ENCODE measurements at places on chromosomes 3 and 15. TPM values are rescaled to one million over a fixed set of nuclear protein-coding genes. Genes with fewer than 3 reads are reported as not detected.

DNA sequence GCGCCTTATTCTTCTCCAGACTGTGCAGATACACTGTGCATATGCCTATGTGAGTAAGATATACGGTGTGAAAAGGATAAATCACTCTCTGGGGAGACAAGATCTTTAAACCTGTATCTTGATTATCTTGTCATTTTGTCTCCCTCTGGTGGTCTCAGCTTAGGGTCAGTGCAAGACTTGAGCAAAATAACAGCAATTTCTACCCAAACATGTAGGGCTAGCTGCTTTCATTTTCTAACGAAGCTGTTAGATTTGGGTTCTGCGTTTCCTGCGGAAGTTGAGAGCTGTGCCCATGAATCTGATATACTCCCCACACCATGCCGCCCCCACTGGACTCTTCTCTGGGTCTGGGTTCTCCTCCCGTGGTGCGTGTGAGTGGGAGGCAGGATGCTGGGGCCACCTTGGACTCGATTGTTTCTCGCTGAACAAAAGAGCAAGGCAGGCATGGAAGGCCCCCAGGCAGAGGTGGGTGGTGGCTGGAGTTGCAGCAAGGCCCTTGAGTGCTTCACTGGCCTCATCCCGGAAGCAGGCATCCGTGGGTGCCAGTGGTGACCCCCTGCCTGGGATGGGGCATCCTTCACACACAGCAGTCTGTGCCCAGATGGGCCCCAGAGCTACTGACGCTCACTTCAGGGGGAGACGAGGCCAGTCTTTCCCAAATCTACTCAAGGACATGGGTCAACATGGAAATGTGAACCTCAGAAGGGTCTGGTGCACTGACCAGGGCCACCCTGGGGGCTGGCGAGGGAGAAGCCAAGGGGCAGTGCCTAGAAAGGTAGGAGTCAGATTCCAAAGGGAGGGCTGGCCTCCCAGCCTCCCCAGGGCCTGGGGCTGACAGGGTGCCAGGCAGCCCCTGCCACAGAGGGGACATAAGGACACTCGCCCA lies 179.6 kb downstream of the NSMCE3 start:
- DNase-seq: peak; percentile 54

DNA sequence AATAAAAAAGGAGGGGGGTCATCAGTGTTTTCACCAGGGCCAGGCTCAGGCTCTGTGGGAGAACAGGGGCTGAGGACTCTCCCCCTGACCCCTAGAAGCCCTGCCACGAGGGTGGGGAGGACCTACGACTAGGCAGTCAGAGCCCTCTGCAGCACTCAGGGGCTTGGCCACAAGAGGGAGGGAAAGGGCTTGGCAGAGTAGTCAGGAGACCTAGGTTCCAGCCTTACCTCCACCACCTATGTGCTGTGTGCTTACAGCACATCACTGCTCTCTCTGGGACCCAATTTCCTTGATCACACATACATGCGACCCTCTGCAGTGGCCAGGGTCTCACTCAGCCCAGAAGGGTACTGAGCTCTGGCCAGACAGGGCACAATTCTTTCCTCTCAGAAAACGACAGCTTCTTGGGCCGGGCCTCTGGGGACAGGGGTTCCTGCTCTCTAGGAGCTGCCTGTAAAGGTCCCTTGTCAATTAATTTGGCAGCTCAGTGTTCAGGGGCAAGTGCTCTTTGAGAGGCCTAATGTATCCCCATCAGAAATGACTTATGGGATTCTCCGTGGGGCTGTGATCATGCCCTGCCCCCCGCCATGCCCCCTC lies 16.4 kb upstream of the SKIC8 start:
- no peak for DNase-seq

DNA sequence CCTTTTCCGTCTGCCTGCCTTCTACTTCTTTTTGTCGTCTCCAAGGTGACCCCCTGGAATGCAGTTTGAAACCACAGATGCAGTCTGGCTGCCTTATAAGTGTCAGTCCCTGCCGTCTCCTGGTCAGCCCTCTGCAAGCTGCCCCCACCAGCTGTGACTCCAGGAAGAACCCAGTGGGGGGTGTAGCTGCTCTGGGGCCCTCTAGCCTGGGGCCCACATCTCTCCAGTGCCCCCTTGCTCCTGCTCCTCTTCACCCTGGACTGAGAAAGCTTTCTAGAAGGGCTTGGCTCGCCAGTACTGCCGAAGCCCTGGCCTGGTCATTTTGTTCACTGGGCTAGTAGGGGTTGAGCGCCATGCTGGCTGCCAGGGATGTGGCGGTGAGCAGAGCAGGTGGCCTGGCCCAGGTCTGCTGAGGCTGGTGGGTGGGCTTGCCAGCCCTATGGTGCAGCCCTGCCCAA lies 21.3 kb downstream of the SYNM start:
- no peak for DNase-seq

GP9 gene
- polyA plus RNA-seq: 1.9 TPM

DNA sequence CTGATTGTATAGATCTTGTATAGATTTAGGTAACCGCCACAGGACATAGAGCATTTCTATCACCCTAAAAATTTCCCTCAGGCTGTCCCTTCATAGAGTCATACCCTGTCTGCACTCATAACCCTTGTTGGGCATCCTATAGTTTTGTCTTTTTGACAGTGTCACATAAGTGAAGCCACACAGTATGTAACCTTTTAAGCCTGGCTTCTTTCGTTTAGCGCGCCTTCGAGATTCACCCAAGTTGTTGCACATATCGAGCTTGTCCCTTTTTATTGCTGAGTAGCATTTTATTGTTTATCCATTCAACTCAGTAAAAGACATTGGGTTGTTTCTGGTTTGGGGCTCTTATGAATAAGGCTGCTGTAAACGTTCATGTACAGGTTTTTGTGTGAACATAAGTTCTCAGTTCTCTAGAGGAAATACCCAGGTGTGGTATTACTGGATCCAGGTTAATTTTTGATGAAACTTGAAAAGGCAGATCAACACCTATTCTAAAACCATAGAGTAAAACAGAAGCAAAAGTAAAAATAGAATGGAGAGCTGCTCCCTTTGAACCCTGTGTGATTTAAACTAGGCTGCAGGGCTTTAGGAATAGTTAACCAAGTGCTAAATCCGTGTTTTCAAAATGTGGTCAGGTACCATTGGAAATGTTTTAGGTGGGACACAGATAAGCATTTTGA lies 49.5 kb downstream of the CD86 start:
- no peak for DNase-seq

OR5K2 gene
- 0.17 TPM for polyA plus RNA-seq

GRCh38 chr15:28219116-28219515 lies 102.9 kb downstream of the HERC2 start:
- no peak for DNase-seq

DNA sequence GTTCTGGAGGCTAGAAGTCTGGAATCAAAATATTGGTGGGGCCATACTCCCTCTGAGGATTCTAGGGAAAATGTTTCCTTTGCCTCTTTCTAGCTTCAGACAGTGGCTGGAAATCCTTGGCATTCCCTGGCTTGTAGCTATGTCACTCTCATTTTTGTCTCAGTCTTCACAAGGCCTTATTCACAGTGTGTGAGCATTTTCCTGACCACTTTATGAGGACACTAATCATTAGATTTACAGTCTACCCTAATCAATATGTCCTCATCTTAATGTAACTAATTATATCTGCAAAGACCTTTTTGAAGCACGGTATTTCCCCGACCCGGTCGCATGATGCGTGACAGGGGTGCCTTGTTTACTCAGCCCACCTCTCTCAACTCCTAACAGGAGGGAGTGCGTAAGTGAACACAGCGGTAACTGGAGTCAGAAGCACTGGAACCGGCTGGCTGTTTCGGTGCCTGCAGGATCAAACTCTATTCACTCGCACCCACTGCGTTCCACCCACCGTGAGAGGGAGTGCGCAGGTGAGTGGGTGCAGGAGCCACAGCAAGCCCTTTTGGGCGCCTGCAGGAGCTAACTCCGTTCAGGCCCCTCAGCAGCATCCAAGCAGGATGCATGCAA lies 155.0 kb downstream of the EPHA3 start:
- DNase-seq: peak; percentile 54

DNA sequence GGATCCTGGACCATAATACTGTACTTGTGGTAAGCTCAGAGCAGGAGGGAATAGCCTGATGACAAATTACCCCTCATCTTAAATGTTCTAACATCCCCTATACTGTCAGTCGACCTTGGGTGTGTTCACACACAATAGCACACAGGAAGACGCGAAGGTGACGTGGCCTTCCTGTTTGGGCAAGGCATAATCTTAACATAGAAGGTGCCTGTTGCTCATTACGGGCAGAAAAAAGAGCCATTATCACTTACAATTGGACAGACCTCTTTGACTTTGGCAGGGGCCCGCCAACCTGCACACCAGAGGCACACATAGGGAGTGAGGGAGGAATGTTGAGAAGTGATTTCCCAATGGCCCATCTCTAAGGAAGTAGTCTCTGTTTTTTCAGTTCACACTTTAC lies 144.2 kb downstream of the ANO10 start:
- no peak for DNase-seq

CTXND1 gene
- polyA plus RNA-seq: 30.1 TPM

GRCh38 chr3:146493761-146494160 lies 24.4 kb upstream of the PLSCR2 start:
- DNase-seq: no peak

CLRN1 gene
- polyA plus RNA-seq: not detected

SCAMP2 gene
- polyA plus RNA-seq: 44.1 TPM

CCDC71 gene
- 24.1 TPM for polyA plus RNA-seq

GRCh38 chr15:51798281-51798680 lies 31.2 kb upstream of the TMOD3 start:
- no peak for DNase-seq

GRCh38 chr3:39150803-39151631 lies 2.4 kb downstream of the CSRNP1 start:
- peak; percentile 75 for DNase-seq

KLF15 gene
- 11.0 TPM for polyA plus RNA-seq

DNA sequence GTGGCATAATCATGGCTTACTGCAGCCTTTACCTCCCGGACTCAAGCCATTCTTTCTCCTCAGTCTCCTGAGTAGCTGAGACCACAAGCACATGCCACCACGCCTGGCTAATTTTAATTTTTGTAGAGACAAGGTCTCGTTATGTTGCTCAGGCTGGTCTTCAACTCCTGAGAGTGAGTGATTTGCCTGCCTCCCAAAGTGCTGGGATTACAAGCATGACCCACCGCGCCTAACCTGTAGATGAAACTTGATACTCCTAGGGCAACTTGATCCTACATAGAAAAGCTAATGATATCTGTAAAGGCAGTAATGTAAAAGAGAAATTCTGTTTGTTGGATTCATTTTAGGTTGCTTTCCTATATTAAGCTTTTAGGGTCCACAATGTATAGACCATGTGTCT lies 391.9 kb upstream of the THRB start:
- no peak for DNase-seq

- DNase-seq: no peak
Observed at GRCh38 chr3:122973893-122974615, 53.5 kb downstream of the SEMA5B start.

DNA sequence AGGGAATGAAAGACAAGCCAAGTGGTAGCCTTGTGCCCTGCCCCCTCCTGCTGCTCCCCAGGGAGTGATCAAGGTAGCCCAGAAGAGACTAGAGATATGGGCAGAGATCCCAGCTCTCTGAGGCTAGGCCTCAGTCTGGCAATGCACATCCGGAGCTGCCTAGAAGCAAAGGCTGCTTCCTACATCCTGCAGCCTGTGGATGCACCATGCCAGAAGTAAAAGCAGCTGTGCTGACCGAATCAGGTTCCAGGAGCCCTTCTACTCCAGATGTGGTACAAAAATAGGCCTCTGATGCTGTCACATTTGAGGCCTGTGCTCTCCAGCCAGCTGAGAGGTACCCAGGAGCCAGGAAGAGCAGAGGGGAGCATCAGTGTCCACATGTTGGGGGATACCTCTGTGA lies 16.0 kb downstream of the TRAIP start:
- no peak for DNase-seq

DNA sequence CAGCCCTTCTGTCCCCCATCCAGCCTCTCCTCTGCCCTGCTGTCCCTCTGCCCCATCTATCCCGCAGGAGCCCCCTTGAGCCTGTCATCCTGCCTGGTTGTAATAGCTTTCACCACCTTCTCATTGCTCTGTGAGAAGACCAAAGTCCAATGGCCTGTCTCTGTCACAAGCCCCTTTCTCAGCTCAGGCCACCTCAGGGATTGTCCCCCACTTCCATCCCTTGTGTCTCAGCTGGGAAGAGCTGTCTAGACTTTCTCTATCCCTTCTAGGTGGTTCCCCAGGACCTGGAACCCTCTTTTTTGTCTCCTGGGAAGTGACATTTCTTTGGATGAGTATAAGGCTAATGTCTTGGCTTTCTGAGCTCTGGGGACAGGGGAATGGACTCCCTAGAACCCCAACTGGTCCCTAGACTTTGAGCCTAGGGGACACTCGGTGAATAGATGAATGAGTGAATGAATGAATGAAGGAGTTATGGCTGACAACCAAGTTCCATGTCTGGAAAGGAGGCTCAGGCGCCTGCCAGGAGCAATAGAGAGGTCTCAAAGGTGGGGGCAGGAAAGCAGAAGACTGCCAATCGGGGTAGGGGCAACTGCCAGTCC lies 849 bp upstream of the PRKCD start:
- DNase-seq: no peak

DNA sequence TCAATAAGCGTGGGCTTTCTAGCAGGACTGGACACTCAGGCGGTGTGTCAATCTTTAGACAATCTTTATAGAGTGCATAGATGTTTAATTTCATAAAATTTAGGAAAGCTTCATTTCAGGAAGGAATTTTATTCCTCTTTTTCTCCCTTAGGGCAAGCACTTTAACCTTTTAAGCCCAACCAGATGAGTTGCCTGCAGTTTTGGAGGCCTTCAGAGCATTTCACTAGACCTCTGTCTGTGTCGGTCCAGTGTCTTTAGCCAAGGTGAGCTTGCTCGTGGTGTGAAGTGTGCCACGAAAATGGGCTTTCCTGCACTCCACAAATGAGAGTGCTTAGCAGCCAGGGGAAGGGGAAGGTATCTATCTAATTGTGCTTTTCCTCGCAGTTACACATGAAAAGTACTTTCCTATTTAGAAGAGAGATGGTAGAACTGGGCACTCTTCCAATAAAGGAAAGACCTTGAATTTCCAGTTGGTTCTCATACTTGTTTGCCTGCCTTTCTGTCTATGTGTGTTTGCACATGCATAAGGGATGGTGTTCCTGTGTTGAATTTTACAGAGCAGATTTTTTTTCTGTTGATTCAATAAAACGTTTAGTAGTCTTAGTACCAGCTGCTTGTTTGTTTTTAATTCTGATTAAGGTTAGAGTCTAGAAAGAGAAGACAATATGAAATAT lies 53.6 kb downstream of the FEZF2 start:
- DNase-seq: no peak

TAGLN3 gene
- 2.2 TPM for polyA plus RNA-seq

DNA sequence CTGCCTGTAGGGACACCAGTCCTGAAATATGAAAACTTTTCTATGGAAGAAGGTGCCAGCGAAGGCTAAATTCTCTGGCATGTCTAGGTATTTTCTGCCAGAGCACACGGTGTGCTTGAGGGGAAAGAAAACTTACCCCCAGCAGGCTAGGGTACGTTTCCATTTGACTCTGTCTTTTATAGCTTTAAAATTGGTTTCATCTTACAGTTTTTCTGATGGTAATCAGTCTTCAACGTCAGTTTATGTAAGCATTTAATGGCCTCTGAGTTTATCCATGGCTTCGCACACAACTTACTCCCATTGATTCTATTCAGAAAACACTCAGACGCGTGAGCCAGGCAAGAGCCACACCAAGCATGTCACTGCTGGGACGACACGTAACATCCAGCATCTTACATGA lies 249.7 kb downstream of the ADAMTS17 start:
- DNase-seq: no peak

- no peak for DNase-seq
Observed at GRCh38 chr15:90412356-90413194, 24.5 kb downstream of the IQGAP1 start.

- peak; percentile 70 for DNase-seq
Observed at GRCh38 chr3:194572143-194572789, 61.0 kb downstream of the TMEM44 start.

CLDN18 gene
- polyA plus RNA-seq: 60.9 TPM

CACNA2D2 gene
- polyA plus RNA-seq: 37.5 TPM

GRCh38 chr3:132773071-132773619 lies 50.9 kb upstream of the NPHP3 start:
- DNase-seq: no peak

CASR gene
- 0.04 TPM for polyA plus RNA-seq
